Stimulated activated CD4-positive, alpha-beta T cell treated with anti-CD3 and anti-CD28 coated beads, Interleukin-1b, Interleukin-23, amount 100 ng/mL, for 1 hour (primary cell): ENCODE measurements at places on chromosomes 5 and 9.

- no peak for DNase-seq
These were observed 163.2 kb downstream of the RFK start for GRCh38 chr9:76231001-76231400.

GRCh38 chr9:93953496-93954433 is 1.4 kb downstream of the BARX1 start:
- no peak for DNase-seq

DNA sequence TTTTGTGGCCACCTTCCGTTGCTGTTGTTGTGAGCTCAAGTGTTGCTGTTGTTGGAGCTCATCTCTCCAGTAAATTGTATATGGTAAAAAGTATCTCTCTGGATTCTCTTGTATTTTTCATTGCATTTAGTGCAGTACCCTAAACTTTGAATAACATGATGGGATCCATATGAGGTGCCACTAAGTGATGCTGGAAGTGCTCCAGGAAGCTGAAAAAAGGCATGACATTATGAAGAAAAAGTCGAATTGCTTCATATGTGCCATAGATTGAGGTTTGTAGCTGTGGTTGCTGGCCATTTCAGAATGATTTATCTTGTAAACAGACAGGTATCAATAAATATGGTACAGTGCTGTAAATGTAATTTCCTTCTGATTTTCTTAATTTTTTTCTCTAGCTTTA is 5.5 kb downstream of the MARCHF6 start:
- no peak for DNase-seq

DNA sequence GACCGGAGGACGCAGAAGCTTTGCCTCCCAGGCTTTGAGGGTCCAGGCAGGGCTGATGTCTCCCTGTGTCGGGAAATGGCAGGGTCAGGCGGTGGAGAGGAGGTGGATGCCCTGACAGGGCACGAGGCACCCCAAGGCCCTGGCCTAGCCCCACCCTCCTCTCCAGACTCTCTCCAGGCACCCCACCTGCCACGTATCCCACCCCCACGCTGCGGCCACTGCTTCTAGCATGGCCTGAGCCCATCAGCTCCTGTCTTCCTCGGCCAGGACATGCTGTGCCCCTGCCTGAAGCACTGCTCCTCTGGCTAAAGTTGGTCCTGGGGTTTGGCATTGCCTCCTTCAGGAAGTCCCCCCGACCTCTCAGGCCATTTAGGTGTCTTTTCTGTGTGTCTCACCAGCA is 64.2 kb upstream of the RXRA start:
- DNase-seq, result no peak

- DNase-seq, result no peak
These were observed 29.6 kb upstream of the TAF1L start for GRCh38 chr9:32665101-32665500.

- no peak for DNase-seq
These were observed 242.1 kb downstream of the HCN1 start for GRCh38 chr5:45454114-45454513.

DNA sequence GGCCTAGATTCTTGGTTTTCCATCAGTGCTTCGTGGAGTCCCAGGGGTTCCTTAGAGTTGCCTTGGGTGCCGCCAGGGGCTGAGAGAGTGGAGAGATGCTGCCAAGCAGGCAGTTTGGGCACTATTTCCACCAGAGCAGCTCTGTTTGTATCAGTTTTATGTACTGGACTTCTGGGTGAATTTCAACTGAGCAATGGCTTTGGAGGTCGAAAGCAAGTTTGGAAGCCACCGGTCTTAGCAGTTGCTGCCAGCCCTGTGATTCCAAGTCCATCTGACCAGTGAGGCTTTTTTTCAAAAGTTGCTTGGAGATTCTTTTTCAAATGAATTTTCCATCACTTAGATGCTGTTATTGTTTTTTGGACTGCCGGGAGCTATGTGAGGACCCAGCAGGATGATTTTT is 68.5 kb downstream of the ANGPTL2 start:
- no peak for DNase-seq

DNA sequence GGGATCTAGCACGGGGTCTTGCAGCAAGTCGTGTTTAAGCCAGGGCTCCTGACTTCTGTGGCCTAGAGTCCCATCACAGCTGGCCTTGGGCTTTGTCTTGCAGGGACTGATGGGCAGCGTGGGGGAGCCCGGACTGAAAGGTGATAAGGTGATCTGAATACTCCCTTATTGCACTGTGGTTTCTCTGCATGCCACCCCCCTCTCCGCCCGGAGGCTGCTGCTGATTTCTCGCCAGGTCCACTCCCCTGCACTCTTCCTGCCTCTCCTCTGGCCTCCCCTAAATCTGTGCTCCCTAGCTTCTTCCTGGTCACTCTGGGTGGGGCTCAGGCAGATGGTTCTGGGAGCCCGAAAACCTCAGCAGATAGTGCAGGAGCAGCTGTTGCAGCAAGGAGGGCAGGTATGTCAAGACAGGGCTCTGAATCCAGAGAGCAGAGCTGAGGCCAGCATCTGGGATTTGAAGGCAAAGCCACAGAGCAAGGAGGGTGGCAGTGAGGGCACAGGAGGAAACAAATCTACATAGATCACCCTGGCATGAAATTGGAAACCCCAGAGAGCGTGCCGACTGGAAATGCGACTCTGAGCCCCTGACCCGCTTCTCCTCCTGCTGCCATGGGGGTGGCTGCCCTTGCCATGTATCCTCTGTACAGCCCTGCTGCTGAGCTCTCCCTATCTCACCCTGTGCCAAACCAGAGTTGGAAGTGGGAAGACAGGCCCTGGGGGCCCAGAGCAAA is 76.5 kb downstream of the COL27A1 start:
- DNase-seq, result no peak

DNA sequence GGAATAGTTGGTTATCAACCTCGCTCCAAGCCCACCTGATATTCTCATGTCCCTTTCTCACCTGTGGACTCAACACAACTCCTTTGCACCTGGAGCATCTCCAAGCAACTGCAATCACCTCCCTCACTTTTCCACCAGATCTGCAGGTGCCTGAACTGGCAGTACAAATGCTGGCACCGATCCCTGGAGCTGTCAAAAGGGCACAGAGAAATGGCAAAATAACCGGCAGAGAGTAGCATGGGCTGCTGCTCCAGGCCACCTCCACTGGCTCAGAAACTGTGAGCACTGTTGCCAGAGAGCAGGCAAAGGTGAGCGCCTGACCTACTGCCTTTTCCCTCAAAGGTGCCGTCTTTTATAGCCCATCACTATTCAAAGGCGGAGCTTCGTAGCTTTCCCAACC is 14.7 kb downstream of the EQTN start:
- DNase-seq, result no peak

DNA sequence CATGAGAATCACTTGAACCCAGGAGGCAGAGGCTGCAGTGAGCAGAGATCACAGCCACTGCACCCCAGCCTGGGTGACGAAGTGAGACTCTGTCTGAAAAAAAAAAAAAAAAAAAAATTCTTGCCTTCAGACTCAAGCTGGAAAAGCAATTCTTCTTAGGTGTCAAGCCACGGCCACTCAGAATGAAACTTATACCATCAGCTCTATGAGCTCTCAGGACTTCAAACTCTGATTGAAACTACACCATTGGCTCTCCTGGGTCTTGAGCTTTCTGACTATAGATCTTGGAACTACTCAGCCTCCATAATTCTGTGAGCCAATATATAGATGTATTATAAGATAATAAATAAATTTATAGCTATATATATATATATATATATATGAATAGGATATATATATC is 12.9 kb upstream of the FGF10 start:
- DNase-seq, result no peak

DNA sequence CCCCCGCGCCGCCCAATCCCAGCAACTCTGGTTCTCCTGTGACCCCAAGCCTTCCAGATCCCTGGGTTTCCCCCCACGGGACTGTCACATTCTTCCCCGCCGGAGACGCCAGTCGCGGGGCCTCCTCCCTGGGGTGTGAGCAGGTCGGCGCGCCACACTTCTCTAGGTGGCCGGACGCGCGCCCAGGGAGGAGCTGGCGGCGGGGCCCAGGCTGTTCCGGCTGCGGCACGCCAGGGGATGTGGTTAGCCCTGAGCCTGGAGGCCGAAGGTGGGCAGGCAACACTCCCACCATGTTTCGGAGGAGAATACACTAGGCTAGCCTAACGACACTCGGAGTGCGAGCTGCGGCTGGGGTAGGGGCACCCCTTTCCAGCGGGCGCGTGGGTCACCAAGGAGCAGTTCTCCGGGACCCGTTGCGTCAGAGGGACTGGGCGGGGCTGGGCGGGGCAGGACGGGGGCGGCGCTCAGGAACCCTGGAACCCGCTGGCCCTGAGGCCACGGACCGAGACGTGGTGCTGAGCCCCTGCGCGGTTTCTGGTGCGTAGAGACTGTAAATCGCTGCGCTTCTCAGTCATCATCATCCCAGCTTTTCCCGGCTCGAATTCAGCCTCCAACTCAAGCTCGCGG is at the start of gene SLC27A6:
Gene SLC27A6, plus strand, starts transcription at position 478 of the 627 bp plus-strand sequence. CDS start 650 bp downstream, outside the sequence.
- no peak for DNase-seq

DNA sequence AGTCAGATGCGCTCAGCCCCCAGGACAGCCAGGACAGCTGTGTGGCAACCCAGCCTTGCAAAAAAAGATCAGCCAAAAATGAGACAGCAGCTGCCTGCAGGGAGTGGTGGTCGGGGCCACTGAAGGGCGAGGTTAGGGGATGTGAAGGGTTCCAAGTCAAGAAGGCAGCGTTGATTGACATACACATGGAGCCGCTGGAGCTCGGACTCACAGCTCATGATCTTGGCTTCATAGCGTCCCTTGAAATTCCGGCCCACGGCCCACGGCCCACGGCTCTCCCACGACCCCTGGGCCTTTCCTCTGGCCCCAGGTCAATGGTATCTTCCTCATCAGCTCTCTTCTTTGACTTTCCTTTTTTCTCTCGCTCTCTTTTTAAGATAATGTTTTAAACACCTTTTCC is 390.0 kb upstream of the IRX4 start:
- DNase-seq, result no peak

- no peak for DNase-seq
These were observed 5.3 kb upstream of the PLPP1 start for GRCh38 chr5:55540024-55540423.

GRCh38 chr9:89822996-89823395 is 218.2 kb downstream of the GADD45G start:
- DNase-seq, result no peak

DNA sequence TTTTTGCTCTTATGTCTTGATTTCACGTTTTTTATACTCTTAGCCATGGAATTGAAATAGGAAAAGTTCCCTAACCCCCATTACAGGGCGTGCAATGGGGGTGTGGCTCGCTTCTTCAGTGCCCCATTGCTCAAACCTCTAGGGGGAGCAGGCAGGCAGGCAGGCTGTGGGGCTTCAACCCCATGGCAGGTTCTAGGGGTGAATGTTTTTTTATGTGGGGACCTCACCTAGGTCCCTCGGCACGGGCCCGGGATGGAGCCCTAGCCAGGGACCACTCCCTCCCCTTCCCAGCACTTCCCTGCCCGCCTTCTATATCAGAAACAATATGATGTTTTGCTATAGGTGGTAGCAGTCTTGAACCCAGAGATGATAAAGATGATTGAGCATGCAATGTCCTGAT is 221.3 kb upstream of the SMC2 start:
- no peak for DNase-seq

DNA sequence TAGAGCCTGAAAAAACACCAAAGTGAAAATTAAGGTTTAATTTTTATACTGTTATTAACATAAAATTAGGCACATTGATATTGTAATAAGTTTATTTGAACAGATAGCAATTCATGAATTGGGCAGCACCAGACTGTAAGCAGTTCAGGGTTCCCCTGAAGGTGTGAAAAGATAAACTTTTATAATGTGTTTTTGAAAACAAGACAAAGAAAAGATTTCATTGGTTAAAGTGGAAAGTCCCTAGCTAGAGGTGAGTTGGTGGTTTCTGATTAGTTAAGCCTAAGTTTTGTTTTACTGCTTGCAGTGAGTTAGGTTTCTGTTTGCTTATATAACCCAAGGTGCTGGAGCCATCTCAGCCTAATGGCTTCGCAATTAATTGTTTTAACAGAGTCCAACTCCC is 96.5 kb upstream of the RPS23 start:
- no peak for DNase-seq

GRCh38 chr5:61431923-61432620 is 100.0 kb downstream of the ZSWIM6 start:
- DNase-seq, result no peak
